ENCODE measurements at places on chromosomes 1 and 21. TPM values are rescaled to one million over a fixed set of nuclear protein-coding genes. Genes with fewer than 3 reads are reported as not detected.

GRCh38 chr1:246794828-246795671 is 70.8 kb downstream of the SCCPDH start:
- H3K4me1 ChIP-seq = no peaks in the 10 kb centered on the region
- no peak overlapping the region for H3K27ac ChIP-seq
- no peak for DNase-seq
- H3K36me3 ChIP-seq = no peaks in the 10 kb centered on the region

DNA sequence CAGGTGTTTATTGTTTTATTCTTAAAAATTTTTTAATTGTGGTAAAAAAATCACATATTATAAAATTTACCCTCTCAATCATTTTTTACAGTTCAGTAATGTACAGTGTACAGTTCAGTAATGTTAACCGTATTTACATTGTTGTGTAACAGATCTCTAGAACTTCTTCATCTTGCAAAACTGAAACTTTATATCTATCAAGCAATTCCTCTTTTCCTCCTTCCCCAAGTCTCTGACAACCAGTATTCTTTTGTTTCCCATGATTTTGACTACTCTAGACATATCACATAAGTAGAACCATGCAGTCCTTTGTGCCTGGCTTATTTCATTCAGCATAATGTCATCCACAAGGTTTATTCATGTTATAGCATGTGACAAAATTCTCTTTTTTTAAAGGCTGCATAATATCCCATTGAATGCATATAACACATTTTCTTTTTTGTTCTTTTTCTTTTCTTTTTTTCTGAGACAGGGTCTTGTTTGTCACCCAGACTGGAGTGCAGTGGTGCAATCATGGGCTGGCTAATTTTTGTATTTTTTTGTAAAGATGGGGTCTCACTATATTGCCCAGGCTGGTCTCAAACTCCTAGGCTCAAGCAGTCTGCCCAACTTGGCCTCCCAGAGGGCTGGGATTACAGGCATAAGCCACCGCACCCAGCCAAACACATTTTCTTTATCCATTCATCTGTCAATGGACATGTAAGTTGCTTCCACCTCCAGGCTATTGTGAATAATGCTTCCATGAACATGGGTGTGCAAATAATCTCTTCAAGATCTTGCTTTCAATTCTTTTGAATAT is 17.2 kb upstream of the RCSD1 start:
- H3K27ac ChIP-seq = no peak overlapping the region
- H3K27me3 ChIP-seq = no peaks in the 10 kb centered on the region
- no peak overlapping the region for H3K4me3 ChIP-seq

- no peaks in the 10 kb centered on the region for H3K27me3 ChIP-seq
- no peak overlapping the region for H3K27ac ChIP-seq
- no peaks in the 10 kb centered on the region for H3K36me3 ChIP-seq
- no peak overlapping the region for H3K4me3 ChIP-seq
- no peak for DNase-seq
- no peaks in the 10 kb centered on the region for H3K4me1 ChIP-seq
These were observed 100.4 kb upstream of the ZNF644 start for GRCh38 chr1:91122106-91122717.

DNA sequence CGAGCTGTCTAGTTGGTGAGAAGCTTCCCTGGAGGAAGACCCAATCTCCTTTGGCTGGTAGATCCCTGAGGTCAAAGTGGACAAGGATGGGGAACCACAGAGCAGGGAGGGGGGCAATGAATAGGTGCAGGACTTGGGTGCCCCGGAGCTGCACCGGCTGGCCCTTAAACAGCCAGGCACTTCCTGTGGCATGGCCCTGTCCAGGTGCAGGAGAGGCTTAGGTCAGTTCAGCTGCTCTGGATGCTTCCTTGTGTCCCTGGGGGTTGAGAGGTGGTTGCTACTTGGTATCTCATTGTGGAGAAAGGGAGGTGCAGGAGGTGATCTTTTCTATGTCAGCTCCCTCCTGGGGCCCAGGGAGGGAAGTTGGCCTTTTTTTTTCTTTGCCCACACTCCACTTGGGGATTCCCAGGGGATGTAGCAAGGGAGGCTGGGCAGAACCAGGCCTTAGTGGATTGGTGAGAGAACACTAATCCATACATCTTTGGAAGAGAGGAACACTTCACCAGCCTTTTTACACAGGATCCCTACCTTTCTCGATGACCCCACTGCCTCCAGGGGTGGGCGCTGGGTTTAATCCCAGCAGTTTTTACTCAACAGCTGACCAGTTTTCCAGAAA is 1.2 kb upstream of the ST3GAL3 start:
- peaks cover 4% of the 10 kb centered on the region for H3K36me3 ChIP-seq
- no peak overlapping the region for H3K27ac ChIP-seq
- H3K4me3 ChIP-seq = no peak overlapping the region
- H3K27me3 ChIP-seq = no peaks in the 10 kb centered on the region

DNA sequence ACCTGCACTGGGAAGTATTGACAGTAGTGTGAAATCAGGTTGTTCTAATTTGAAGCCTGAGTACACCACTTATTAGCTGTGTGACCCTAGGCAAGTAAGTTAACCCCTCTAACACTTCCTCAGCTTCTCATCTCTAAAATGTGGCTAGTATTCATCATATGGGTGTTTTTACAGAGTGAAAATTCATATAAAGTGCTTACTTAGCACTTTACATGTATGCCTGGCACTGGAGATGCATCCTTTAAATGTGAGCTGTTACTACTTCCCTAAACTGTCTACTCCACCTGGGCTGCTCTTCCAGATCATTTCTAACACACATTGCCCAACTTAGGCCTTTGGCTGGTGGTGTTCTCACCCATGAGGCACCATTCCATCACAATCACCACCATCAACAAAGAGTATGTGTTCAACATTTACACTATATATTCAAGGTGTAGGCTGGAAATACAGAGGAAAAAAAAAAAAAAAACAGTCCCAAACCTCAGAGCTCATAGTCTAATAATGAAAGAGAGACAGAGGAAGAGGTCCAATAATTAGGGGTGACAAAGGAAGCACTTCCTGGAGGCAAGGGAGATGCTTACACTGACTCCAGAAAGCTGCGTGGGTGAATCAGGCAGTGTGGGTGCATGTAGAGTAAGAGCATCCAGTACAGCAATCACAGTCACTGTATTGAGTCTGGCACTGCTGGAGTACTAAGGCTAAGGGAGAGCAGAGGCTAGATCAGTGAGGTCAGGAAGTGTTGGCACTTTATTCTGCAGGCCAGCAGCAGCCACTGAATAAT is 3.6 kb downstream of the STX6 start:
- no peaks in the 10 kb centered on the region for H3K36me3 ChIP-seq
- DNase-seq = no peak
- H3K4me3 ChIP-seq = no peak overlapping the region
- no peak overlapping the region for H3K27ac ChIP-seq
- H3K4me1 ChIP-seq = peaks cover 2% of the 10 kb centered on the region

DNA sequence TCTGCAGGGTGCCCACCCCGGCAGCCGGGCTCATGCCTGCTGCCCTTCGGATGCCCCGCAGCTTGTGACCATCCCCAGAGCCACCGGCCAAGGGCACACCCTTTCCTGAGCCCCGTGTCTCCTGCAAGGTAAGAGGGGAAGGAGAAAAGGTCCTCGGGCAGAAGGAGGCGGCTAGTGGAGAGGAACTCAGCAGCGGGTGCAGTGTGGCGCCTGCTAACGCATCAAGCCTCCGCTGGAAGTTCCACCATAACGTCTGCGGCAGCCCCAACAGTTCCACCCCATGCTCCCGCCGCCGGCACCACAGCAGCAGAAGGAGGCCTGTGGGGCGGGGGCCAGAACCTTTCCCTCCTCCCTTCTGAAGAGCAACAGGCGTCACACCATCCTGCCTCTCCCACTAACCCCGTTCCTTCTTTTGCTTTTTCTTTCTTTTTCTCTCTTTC is 990 bp downstream of the VWA5B1 start:
- H3K4me3 ChIP-seq = no peak overlapping the region
- no peaks in the 10 kb centered on the region for H3K27me3 ChIP-seq
- no peak overlapping the region for H3K27ac ChIP-seq
- no peaks in the 10 kb centered on the region for H3K4me1 ChIP-seq
- H3K36me3 ChIP-seq = no peaks in the 10 kb centered on the region

- no peak overlapping the region for H3K4me3 ChIP-seq
- H3K4me1 ChIP-seq = no peaks in the 10 kb centered on the region
- H3K36me3 ChIP-seq = no peaks in the 10 kb centered on the region
- H3K27me3 ChIP-seq = no peaks in the 10 kb centered on the region
- H3K27ac ChIP-seq = no peak overlapping the region
These were observed 54.7 kb downstream of the OLFML3 start for GRCh38 chr1:114033961-114034360.

- no peak overlapping the region for H3K4me3 ChIP-seq
- H3K27ac ChIP-seq = no peak overlapping the region
- H3K36me3 ChIP-seq = peaks cover 24% of the 10 kb centered on the region
These were observed 9.5 kb downstream of the SON start for GRCh38 chr21:33552093-33552998.

- H3K27me3 ChIP-seq = no peaks in the 10 kb centered on the region
- peaks cover 11% of the 10 kb centered on the region for H3K36me3 ChIP-seq
- DNase-seq = no peak
- no peak overlapping the region for H3K27ac ChIP-seq
- H3K4me1 ChIP-seq = no peaks in the 10 kb centered on the region
- H3K4me3 ChIP-seq = no peak overlapping the region
These were observed 16.0 kb upstream of the CHAF1B start for GRCh38 chr21:36369064-36369685.

DNA sequence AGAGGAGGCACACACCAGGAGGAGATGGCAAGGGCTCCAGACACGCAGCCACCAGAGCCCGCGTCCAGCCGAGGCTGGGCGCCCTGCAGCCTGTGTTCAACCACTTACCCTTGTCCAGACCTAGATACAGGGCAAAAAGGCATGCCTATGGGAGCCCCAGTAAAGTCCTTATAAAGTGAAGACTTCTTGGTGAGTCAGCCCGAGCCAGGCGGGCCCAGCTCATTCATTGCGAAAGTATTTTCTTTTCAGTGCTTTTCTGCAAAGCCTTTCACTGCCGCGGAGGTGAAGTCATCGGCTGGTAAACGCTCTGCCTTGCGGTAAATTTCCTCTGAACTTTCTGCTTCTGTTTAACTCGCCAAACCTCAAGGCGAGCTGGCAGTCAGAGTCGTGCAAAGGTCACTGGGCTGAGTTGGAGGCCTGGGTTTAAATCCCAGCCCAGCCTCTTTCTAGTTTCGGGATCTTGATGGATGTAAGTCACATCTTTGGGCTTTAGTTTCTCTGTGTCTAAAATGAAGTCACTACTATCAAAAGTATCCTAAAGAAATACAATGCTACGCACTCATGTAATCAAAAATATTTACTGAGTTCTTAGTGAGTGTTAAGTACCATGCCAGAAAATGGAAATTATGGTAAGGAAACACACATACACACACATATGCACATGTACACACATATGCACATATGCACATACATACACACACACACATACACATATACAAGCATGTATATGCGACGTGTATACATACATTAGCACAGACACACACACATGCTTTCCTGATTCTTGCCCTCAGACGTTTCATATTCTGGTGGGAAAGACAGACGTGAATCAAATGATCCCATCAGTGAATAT is 54.7 kb upstream of the IFFO2 start:
- no peak overlapping the region for H3K4me3 ChIP-seq
- H3K36me3 ChIP-seq = no peaks in the 10 kb centered on the region
- peak; percentile 93 for DNase-seq
- peak overlapping the region; percentile 95 for H3K27ac ChIP-seq
- H3K27me3 ChIP-seq = no peaks in the 10 kb centered on the region

DNA sequence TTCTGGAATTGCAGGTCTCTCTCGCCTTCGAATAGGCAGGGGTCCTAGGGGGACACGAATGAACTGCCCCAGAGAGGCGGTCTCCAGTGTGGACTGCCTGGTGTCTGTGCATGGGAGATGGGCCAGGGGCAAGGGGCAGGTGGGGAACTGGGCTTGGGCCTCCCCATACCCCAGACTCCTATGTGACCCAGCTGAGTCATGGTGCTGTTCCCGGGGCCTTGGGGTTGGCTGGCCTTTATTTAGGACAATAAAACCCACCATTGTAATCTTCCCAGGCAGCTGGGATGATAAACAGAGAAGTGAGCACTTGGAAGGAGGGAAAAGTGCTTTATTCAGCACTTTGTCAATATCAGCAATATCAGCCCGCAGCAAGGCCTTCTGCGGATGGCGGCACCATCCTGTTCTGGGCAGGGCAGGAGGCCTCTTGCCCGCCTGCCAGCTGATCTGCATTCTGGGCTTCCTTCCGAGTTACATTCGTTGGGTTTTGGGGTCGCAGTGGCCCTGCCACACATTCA is 209.0 kb upstream of the TMEM51 start:
- H3K4me3 ChIP-seq = no peak overlapping the region
- H3K27ac ChIP-seq = peak overlapping the region; percentile 96

DNA sequence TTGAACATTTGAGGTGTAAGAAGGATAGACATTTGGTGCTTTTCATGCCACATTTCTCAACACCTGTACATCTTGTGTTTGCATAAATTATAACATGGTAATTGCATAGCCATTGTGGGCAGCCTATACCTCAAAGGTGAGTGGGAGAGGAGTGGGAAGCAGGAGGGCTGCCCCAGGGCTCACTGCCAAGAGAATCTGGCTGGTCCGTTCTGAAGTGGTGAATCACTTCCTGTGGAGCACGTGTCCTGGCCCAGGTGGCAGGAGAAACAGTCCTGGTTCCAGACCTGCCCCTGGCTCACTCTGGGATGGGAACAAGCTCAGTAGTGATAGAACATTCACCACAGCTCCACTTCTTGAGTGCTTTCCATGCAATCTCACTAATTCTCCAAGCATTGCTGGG is 11.6 kb upstream of the OLFML2B start:
- H3K36me3 ChIP-seq = no peaks in the 10 kb centered on the region
- DNase-seq = no peak
- H3K4me3 ChIP-seq = no peak overlapping the region

DNA sequence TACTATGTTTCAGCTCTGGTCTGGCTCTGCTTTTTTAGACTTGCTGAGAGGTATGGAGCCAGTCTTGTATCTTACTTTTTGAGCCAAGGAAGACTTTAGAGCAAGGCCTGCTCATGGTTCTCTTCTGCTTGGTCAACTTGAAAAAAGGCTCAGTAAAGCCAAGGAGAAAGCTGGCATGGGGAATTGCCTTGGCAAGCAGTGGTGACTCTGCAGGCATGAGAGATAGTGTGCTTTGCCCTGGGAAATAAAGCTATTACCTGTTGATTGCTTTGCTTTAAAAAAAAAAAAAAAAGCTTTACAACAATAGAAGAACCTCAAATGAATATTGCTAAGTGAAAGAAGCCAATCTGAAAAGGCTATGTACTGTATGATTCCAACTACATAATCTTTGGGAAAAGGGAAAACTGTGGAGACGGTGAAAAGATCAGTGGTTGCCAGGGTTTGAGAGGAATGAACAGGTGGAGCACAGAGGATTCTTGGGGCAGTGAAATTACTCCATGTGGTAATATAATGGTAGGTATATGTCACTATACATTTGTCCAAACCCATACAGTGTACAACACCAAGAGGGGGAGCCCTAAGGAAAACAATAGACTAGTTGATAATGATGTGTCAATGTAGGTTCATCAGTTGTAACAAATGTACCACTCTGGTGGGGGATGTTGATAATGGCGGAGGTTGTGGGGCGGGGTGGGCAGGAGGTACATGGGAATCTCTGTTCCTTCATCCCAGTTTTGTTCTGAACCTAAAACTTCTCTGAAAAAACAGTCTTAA is 87.6 kb downstream of the HMCN1 start:
- no peak for DNase-seq
- H3K27me3 ChIP-seq = no peaks in the 10 kb centered on the region
- H3K27ac ChIP-seq = no peak overlapping the region

VSIG8 gene
- total RNA-seq = not detected

PRPF38B gene
- 41.2 TPM for total RNA-seq

TLR5 gene
- total RNA-seq = 20.9 TPM

CFAP57 gene
- 0.13 TPM for total RNA-seq

FNDC5 gene
- 17.6 TPM for total RNA-seq

SLC1A7 gene
- 0.16 TPM for total RNA-seq

RBP7 gene
- total RNA-seq = 7.6 TPM

SPATA45 gene
- total RNA-seq = 0.78 TPM

TFF2 gene
- not detected for total RNA-seq

C4BPA gene
- not detected for total RNA-seq

CASP9 gene
- 9.4 TPM for total RNA-seq

KRTAP21-2 gene
- not detected for total RNA-seq

UMODL1 gene
- not detected for total RNA-seq

Data from aorta (tissue), 5 donors.